Stimulated activated CD4-positive, alpha-beta T cell treated with anti-CD3 and anti-CD28 coated beads, Interleukin-12 subunit alpha, Interleukin-12 subunit beta, amount 100 ng/mL, for 4 hours (primary cell): ENCODE measurements at places on chromosomes 2 and 18.

- DNase-seq: no peak
Measured at GRCh38 chr2:8565399-8566154, 116.3 kb upstream of the ID2 start.

- DNase-seq: no peak
Measured at GRCh38 chr2:205834796-205835195, 152.5 kb downstream of the NRP2 start.

- DNase-seq: no peak
Measured at GRCh38 chr2:111091811-111092211, 28.9 kb upstream of the BCL2L11 start.

DNA sequence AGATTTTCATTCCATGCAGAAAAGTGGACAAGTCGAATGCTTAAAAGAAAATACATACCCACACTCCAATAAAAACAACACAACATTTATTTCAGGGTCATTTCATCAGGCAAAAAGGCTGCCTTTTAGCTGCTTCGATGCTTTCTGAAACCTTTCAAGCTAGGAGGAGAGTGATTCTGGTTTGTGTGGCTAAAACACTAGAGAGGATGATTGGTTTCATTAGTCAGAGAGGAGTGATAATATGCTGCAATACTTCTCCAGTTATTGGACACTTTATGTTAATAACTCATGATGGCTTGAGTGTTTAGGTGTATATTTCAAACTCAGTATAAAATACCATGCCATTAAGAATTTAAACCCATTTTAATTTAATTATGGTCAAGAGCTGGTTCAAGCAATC, 614.0 kb downstream of the SLC4A3 start:
- no peak for DNase-seq

DNA sequence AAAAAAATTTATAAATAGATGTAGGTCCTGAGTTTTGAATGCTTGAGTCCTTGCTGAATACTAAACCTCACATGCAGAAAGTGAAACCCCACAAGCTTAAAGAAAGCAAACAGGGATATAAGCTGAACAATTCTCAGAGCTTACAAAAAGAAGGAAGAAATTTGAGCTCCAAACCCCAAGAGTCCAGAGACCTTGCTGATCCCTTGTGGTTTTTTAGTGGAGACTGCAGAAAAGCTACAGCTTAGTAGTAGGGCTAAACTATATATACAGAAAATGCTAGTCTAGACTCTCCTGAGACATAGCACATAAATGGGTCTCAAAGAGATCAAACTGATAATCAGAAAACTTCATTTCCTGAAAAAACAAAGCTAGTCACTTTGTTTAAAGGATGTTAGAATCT, 1548.1 kb upstream of the ZEB2 start:
- no peak for DNase-seq

- DNase-seq: no peak
Measured at GRCh38 chr2:33482518-33482917, 6.1 kb downstream of the RASGRP3 start.

- no peak for DNase-seq
Measured at GRCh38 chr2:233705911-233706506, 6.7 kb upstream of the UGT1A5 start.

GRCh38 chr18:78001811-78002210, 752.2 kb downstream of the GALR1 start:
- no peak for DNase-seq

GRCh38 chr2:212797484-212798205, 259.0 kb upstream of the ERBB4 start:
- DNase-seq: no peak

- no peak for DNase-seq
Measured at GRCh38 chr2:210360412-210360811, 45.4 kb upstream of the MYL1 start.

- DNase-seq: no peak
Measured at GRCh38 chr18:61248589-61248988, 84.6 kb upstream of the CDH20 start.

- no peak for DNase-seq
Measured at GRCh38 chr2:50859110-50859509, 172.8 kb downstream of the NRXN1 start.

GRCh38 chr2:198297350-198297749, 493.0 kb downstream of the PLCL1 start:
- DNase-seq: no peak

DNA sequence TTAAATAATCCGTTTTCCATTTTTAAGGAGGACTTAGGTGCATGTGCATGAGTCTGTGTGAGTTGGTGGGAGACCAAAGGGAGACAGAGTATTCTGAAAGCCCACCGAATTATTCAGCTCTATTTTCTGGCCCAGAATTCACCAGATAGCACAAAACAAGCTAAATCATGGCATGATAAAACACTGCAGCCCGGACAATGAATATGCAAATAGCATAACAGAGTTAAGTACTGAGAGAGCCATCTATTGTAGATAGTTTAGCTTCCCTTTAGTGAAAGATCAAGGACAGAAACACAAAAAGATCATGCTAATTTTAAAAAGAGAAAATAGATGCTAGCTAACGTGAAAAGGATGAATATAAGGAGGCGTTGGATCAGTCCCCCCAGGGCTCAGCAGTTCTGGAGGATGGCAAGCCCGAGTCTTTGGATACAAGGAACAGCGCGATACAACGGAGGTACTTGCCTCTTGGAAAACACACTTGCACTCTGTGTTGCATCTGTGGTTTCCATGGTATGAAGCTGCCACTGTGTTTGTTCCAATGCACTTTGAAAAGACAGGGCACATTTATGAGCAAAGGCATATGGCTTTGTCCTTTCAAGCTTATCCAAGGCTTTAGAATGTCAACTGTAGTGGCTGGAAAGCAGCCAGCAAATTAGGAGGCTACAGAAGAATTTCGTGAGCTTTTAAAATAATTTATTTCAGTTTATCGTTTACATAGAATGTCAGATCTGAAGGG, 119.9 kb downstream of the LYPD1 start:
- DNase-seq: no peak
